ENCODE measurements at places on chromosomes 6 and 20. TPM values are rescaled to one million over a fixed set of nuclear protein-coding genes. Genes with fewer than 3 reads are reported as not detected.

DNA sequence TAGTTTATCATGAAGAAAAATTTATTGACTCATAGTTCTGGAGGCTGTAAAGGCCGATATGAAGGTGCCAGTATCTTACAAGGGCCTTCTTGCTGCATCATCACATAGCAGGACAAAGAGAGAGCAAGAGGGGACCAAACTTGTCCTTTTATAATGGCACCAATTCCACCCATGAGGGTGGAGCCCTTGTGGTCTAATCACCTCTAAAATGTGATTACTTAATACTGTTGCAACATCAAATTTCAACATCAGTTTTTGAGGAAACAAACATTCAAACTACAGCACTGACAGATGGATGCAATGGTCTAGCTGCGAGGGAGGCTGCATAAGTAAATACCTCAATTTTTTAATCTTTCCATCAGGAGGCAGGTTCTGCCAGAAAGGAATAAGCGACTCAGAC lies 76.7 kb upstream of the LAMA2 start:
- no peak for DNase-seq

- no peak for DNase-seq
Observed at GRCh38 chr6:108193131-108193530, 27.3 kb downstream of the NR2E1 start.

GRCh38 chr6:30893666-30894065 lies 9.3 kb downstream of the DDR1 start:
- no peak for DNase-seq

DNA sequence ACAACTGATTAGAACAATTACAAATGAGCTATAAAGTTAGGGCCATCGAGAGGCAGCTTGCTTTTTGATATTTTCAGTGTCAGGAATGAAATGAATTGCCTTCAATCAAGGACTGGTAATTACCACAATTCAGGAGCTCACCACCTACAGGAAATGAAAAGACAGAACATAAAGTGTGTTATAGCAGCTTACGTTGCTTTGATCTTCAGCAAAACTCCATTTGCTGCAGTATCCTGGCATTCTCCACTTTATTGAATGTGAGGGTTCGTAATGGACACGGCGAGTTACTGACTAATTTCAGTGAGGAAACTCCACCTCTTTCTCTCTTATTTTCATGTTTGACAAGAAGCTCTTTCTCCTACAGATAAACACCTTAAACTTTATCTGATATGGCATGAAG lies 440.0 kb upstream of the HSF2 start:
- DNase-seq: no peak

GRCh38 chr6:159665868-159666635 lies 27.0 kb downstream of the SOD2 start:
- DNase-seq: no peak

- DNase-seq: no peak
Observed at GRCh38 chr6:89299466-89299850, 15.6 kb downstream of the GABRR2 start.

GRCh38 chr6:167125410-167125809 lies 2.5 kb downstream of the CCR6 start:
- DNase-seq: no peak

Gene NOX3
- total RNA-seq: not detected

Gene RPRD1B
- total RNA-seq: 29.3 TPM

Gene LRRN4
- not detected for total RNA-seq

Gene BANF2
- not detected for total RNA-seq

Gene SYCP2L
- total RNA-seq: 0.32 TPM

Gene CENPQ
- 14.6 TPM for total RNA-seq

Gene MUC21
- not detected for total RNA-seq

Data from activated CD8-positive, alpha-beta T cell treated with anti-CD3 and anti-CD28 coated beads for 36 hours (primary cell).